Prostate gland (tissue), 2 donors: ENCODE measurements at places on chromosomes 16 and 17. TPM values are rescaled to one million over a fixed set of nuclear protein-coding genes. Genes with fewer than 3 reads are reported as not detected.

SREBF1 gene
- total RNA-seq, result 134 TPM

CD7 gene
- total RNA-seq, result not detected

- no peak for DNase-seq
These were observed at the start of gene OTOA for GRCh38 chr16:21663889-21664647. Gene OTOA, plus strand, starts transcription at chr16:21663968. Its CDS starts 14,547 bp downstream, at chr16:21678515.

DNA sequence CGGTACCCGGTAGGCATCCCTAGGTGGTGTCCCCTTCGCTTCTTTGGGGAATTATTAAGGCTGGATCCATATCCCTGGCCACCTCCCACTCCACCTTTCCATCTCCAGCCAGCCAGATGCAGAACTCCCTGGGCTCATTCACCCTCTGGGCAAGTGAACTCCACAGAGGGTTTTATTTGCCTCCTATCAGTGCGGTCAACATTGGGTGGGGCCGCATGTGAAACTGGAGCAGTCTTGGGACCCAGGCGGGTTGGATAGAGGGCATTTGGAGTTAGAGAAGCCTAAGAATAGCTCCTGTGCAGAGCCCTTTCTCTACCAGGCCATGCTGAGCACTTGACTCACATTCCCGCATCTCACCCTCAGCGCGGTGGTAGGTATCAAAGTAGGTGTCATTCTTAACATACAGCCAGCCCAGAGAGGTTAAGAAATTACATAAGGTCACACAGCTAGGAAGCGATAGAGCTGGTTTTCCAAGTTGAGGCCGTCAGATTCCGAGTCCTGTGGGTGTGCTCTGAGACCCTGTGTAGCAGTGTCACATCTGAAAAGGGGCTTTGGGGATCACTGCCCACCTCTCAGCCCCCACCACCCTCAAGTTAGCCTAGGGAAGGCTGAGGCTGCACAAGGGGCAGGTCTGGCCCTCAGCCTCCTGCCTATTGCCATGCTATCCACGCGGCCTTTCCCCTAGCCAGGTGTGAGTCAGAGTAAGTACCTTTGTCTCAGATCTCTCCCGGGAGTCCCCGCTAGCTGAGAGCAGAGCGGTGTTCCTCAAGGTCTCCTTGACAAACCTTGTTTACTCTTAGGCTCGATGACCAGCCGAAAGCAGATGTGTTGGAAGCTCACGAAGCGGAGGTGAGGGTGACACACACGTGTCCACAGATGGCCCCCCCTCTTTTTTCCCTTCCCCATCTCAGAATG, 26.9 kb upstream of the LGALS9 start:
- DNase-seq, result no peak

DNA sequence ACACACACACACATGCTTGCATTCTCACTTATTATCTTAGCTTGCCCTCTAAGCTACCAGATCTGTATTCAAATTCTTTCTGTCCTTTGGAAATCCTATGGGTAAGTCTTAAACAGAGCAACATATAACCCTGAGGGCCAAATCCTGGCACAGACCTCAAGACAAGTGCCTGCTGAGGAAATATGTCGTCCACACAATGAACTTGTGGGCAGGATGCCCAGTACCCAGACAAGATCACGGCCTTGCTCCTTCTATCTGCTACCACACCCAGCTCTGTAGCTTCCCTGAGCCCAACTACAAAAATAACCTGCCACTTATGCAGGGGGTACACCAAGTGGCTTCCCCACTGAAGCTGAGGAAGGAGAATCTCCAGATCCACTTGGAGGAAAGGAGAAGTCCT, 37.3 kb upstream of the FA2H start:
- DNase-seq, result no peak

DNA sequence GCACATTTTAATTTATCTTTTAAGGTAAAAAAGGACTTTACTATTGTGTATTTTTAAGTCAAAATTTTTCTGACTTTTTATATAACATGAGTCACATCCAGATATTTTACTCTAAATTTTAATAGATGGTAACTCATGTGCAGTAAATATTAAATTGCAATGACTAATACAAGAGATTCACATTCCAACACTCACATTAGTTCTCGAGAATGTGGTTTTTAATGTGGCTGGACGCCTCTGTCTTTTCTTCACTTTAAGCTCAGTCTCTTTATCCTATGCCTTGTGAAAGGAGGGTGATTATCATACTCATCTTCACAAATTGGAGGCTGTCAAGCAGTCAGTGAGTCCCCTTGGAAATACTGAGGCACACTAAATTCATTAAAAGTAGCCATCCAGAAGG, 315.6 kb downstream of the HS3ST3B1 start:
- DNase-seq, result no peak

- no peak for DNase-seq
These were observed 8.5 kb upstream of the TMEM92 start for GRCh38 chr17:50265690-50266315.

- DNase-seq, result no peak
These were observed 121.9 kb downstream of the DNAH3 start for GRCh38 chr16:21028728-21029127.
